ENCODE measurements at places on chromosomes 12 and 14.

DNA sequence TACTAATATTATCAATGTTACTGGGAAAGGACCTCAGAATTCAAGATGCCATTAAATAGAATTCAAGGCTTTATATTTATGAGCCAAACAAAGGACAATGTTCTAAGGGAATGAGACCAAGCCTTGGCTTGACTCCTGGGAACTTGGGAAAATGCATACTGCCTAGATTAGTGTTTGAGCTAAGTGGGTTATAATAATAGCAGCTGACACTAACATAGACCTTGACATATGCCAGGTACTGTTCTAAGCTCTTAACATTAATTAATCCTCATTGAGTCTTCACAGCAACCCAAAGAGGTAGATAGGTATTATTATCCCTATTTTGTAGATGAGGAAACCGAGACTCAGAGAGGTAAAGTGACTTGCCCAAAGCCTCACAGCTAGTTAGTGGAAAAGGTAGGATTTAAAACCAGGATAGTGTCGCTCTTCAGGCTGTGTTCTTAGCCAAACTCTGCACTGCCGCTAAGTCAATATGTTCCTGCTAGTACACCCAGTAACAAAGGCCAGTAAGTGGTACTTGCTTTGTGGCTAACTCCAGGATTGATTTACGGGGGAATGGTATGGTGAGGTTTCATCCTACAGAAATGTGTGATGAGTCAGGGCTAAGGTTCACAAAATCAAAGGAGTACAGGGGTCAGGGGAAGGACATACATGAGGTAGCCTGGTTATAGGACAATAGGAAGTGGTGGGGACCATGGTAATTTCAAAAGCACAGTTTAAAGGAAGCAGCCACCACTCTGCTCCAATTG lies 35.8 kb upstream of the PRKAB1 start:
- DNase-seq: no peak

- no peak for DNase-seq
Observed at GRCh38 chr12:82937151-82937550, 250.4 kb downstream of the TMTC2 start.

DNA sequence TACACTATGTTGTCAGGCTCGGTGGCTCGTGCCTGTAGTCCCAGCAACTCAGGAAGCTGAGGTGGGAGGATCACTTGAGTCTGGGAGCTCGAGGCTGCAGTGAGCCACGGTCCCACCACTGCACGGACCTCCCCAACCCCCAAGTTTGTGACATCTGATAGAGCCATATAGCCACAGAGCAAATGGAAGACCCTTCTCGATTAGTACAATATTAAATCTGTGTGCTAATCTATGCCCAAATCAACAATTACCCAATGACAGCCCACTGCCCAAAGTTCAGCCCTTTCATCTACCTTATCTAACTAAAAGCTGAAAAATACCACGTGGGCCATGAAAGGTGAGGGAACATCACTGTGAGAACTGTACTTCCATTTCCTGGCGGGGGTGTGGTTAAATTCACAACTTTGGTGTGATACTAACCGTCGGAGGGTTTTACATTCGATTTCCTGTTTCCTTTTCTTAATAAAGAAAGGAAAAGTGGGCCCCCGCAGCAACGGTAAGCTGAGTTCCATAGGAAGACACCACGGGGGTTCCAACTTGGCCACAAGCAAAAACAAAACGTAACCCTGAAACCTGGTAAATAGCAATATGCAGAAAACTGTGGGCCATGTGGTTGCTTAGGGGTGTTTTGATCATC lies 31.2 kb upstream of the FOS start:
- DNase-seq: peak; percentile 47

GRCh38 chr14:75068294-75069120 lies 934 bp upstream of the ZC2HC1C start:
- no peak for DNase-seq

- DNase-seq: no peak
Observed at GRCh38 chr12:25653487-25654175, 100.5 kb upstream of the LMNTD1 start.

- no peak for DNase-seq
Observed at GRCh38 chr12:15720295-15720694, 68.9 kb downstream of the EPS8 start.

DNA sequence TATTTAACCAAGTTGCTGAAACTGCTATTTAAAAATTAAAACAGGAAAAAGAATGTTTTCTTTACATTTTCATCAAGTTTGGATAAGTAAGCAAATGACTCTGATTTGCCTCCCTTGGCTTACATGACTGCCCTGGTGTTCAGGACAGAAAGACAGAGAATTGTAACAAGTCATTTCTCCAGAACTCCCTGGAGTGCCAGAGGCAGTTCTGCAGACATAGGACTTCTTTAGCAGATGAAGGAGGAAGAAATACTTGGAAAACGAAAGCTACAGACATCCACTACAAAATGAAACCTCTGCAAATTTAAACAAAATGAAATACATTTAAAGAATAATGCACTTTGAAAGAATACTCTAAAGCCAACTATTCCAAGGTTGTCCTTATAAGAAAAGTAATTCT lies 253.9 kb downstream of the LRFN5 start:
- DNase-seq: no peak

- DNase-seq: peak; percentile 47
Observed at GRCh38 chr12:54220092-54220557, 31.3 kb upstream of the SMUG1 start.

GRCh38 chr14:96088074-96088473 lies 48.9 kb downstream of the C14orf132 start:
- DNase-seq: no peak

GRCh38 chr12:90947869-90948268 lies 7.1 kb downstream of the CCER1 start:
- no peak for DNase-seq

- no peak for DNase-seq
Observed at GRCh38 chr12:51823875-51824565, 24.5 kb downstream of the FIGNL2 start.

GRCh38 chr12:52407918-52408317 lies 1.8 kb upstream of the KRT82 start:
- no peak for DNase-seq
